Left renal cortex interstitium (tissue), 4 donors: ENCODE measurements at places on chromosomes 6 and 20. TPM values are rescaled to one million over a fixed set of nuclear protein-coding genes. Genes with fewer than 3 reads are reported as not detected.

Gene TP53TG5
- polyA plus RNA-seq, result 2.2 TPM

Gene CCN6
- polyA plus RNA-seq, result 3.7 TPM

Gene GPLD1
- polyA plus RNA-seq, result 4.8 TPM

Gene CALHM4
- polyA plus RNA-seq, result 0.46 TPM

DNA sequence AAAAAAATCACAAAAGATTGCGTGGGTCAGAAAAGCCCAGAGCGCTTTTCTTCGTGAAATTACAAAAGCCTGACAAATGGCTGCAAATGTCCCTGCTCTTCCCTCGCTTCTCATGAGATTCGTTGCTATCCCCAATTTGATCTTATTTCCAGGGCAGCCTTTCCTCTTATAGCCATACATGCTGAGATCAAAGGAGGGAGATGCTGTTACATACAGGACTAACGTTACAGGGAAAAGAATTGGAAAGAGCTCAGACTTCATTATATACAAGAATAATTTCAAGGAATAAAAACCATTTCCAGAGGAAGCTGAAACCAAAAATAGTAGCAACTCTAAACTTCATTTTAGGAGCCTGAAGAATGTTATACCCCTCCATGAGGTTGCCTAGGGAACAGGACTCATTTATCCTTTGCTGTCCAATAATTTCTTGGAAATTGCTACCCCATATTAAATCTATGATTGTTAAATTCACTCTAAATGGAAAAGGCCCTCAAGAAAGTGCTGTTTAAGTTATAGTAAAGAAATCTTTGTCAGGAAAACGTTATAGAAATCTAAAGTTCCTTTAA is 81.0 kb downstream of the METTL24 start:
- no peak for DNase-seq

DNA sequence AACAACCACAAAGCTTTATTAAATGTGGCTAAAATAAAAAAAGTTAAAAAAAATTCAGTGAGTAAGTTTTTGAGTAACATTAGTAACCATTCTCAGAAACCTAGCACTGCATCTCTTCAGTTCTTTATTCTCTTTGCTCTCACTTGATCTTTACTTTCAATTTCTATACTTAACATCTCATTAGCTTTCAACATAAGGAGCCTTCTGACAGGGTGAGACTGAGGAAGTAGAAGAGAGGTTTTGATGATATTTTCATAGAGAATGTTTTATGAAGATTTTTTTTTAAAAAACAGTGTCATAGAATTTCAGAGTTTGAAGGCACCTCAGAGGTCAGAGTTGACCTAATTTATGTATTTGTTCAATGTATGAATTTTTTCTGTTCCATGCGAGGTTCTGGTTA is 60.8 kb downstream of the FAM83B start:
- DNase-seq, result no peak

GRCh38 chr6:107870381-107870780 is 46.3 kb upstream of the SCML4 start:
- no peak for DNase-seq

DNA sequence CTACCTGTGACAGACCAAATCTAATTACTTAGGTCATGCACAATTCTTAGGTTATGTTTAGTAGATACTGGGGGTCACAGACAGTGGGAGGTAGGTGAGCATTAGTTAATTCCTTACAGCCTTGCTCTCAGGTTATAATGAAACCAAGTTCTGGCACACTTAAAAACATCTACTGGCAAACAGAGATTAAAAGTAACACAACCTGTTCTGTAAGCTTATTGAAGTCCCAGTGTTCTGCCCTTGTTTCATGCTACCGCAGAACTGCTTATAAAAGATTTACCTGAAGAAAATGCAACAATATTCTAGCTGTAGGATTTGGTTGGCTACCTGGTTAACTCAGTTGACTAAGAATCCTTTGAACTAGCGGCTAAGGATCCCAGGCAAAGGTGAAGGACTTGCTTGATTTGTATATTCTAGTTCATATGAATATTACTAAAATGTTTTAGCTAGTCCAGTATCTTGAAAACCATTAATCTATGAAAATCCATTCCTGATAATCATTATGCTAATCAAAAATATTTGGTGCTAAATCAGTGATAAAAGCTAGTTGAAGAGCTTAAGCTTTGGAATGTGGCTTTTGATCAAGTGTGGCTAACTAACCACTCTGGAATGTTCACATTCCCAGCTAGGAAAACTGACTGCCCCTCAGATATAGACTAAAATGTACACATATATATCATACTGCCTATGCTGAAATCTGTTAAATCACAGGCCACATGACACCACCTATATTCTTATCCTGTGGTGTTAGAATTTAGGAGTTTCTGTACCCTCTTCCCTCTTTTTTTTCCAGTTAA is 7.2 kb downstream of the PEX3 start:
- DNase-seq, result no peak

DNA sequence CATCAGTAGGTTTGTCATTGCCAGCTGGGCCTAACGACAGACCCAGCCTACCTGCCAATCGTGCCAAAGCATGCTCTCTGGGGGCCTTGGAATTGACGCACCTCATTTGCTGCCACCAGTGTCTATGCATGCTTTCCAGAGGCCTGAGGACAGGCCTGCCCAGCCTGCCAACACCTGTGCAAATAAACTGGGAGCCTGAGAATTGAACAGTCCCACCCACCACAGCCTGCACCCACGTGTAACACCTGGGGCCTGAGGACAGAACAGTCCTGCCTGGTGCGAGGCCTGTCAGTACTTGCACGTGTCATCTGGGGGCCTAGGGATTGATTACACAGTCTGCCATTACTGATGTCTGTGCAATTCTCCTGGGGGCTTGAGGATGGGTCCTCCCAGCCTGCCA is 6.2 kb upstream of the RNF217 start:
- DNase-seq, result no peak

- DNase-seq, result no peak
Measured at GRCh38 chr6:39289490-39289889, 24.7 kb downstream of the KCNK17 start.

GRCh38 chr20:761418-762381 is 6.6 kb downstream of the SLC52A3 start:
- DNase-seq, result no peak

- DNase-seq, result peak; percentile 22
Measured at GRCh38 chr20:43507150-43508080, at the start of gene L3MBTL1. Gene L3MBTL1 (plus strand): TSS chr20:43507697. CDS start chr20:43513504, 5,807 bp downstream.
